Activated T-cell treated with anti-CD3 and anti-CD28 coated beads, Interleukin-2, amount 50 U/mL, for 72 hours (primary cell): ENCODE measurements at places on chromosomes 4 and X. TPM values are rescaled to one million over a fixed set of nuclear protein-coding genes. Genes with fewer than 3 reads are reported as not detected.

Gene MGAT4D
- not detected for total RNA-seq

Gene PNCK
- 0.50 TPM for total RNA-seq

Gene BTK
- total RNA-seq: 1.9 TPM

Gene SLIT2
- not detected for total RNA-seq

Gene RAB33A
- 22.9 TPM for total RNA-seq

Gene HTN1
- not detected for total RNA-seq

Gene SULT1B1
- 4.5 TPM for total RNA-seq

Gene AWAT2
- not detected for total RNA-seq

Gene PRSS12
- not detected for total RNA-seq

Gene SYN1
- 2.0 TPM for total RNA-seq

Gene FAM9C
- total RNA-seq: 0.09 TPM

Gene SCRG1
- total RNA-seq: not detected

Gene AKAP4
- not detected for total RNA-seq

Gene MAGEA4
- not detected for total RNA-seq

Gene SERPINA7
- total RNA-seq: not detected

Gene USP17L12
- total RNA-seq: not detected

Gene NXF2
- total RNA-seq: not detected

Gene MMRN1
- not detected for total RNA-seq

Gene SMAD1
- total RNA-seq: 9.1 TPM

Gene GASK1B
- not detected for total RNA-seq

Gene PLK4
- total RNA-seq: 51.0 TPM

Gene KDR
- not detected for total RNA-seq

Gene AIMP1
- total RNA-seq: 51.7 TPM
